ENCODE measurements at places on chromosomes 3 and 15.

DNA sequence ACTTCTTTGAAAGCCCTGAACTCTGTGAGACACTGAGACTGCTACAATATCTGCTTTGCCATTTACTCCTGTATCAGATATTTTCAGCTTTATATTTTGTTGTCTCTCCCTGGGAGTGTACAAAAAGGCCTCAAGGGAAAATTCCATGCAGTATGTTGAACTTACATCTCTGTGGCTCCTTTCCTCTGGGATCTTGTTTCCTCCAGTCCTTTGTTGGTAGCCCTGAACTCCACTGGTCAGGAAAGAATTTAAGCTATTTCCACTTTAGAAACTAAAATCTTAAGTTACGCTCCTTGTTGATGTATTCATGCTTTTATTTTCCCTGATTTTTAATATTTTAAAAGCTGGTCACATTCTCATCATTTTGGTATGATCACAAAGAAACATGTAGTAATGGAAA is 277.9 kb downstream of the FHIT start:
- no peak for DNase-seq

DNA sequence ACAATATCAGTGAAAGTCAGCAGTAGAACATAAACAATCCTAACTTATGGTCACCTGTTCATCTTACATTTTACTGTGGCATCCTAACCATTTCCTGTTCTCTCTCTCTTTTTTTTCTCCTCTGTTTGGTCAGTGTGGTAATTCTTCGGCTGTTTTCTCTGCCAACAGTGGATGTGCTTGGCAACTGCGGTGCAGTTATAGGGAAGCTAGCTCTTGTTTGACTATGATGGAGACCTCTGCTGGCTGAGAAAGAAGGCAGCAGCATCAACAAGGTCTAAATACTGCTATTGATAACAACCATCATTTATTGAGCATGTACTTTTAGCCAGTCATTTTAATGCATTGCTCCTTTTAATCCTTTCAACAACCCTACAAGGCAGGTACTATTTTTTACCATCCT is 723 bp upstream of the DRD3 start:
- DNase-seq = no peak

GRCh38 chr3:61876797-61877196 is 315.4 kb downstream of the PTPRG start:
- DNase-seq = no peak

DNA sequence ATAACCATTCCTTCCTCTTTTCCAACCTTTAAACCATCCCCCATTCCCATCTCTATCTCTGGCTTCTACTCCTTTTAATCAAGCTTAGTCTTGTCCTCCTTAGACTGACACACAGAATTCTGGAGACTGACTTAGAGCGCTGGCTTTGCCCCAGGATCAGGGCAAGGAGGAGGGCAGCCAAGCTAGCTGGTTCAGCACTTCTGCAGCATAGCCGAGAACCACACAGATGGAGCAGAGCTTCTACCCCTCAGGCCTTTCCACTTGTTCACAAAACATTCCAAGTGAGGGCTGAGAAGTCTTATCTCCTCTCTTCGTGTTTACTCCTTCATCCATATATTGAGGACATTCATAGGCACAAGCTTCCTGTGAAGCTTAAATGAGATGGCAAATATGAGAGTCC is 246.5 kb upstream of the PEX5L start:
- no peak for DNase-seq

GRCh38 chr15:51060030-51060673 is 34.6 kb downstream of the TNFAIP8L3 start:
- DNase-seq = no peak

GRCh38 chr3:62168356-62168755 is 205.0 kb downstream of the FEZF2 start:
- DNase-seq = no peak

DNA sequence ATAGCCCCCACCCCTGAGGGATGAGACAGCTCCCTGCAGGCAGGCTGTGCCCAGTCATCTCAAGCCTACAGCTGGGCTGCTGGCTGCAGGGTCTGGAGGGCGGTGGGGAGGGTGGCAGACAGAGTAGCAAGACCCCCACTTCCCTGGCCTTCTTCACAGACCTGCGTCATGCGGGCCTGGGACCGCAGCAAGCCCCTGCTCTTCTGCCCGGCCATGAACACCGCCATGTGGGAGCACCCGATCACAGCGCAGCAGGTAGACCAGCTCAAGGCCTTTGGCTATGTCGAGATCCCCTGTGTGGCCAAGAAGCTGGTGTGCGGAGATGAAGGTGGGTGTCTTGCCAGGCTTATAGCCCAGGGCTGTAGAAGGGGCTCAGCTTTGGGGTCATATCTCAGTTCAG is 25.0 kb downstream of the PPCDC start:
- DNase-seq = no peak

DNA sequence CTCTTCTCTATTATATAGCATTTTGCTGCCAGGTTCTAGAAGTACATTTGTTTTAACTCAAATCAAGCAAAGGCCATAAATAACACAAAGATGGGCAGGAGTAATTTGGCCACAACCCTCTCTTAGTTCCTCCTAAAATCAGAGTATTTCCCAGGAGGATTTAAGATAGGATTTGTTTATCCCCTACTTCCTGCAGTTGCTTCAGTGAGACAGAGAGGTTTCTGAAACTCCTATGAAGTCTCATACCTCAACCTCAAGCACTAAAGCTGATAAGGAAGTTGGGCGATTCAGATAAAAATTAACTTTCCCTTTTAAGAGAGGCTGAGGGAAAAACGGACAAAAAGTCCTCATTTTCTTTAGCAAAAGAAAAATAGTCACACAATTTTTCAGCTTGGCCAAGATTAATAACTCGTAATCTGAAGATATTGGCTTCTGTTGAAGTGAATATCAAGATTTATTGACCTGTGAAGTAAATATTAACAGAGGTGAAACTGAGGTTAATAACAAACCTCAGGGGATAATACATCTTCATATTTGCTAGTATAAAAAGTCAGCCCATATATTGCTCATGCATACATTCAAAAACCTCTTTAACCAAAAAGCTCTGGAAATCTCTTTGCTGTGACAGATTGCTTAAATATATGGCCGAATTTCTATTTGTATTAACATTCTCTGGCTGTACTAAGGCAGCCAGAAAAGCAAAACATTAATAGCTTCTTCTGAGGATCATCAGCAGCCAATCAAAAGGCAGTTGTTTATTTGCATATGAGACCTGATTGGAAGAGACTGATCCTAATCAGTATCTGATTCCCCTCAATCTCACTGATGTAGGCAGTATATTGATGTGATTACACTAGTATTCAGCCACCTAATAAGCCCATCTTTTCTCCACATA is 90.6 kb upstream of the GADL1 start:
- no peak for DNase-seq

DNA sequence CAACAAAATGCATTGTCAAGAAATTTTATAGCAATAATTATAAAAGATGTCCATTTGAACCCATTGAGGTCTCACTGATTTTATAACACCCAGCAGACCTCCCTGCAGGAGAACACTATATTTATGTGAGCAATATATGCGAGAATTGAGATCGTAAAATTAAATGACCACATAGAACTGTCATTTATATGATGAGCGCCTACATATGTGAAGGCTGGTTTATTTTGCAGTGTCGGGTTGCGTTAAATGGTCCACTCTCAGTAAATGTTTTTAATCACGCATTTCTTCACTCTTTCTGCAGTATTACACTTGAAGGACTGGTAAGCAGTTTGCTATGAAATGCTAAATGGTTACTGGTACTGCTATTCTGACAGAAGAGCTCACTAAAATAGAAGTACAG is 408.5 kb upstream of the AGTR1 start:
- DNase-seq = no peak

DNA sequence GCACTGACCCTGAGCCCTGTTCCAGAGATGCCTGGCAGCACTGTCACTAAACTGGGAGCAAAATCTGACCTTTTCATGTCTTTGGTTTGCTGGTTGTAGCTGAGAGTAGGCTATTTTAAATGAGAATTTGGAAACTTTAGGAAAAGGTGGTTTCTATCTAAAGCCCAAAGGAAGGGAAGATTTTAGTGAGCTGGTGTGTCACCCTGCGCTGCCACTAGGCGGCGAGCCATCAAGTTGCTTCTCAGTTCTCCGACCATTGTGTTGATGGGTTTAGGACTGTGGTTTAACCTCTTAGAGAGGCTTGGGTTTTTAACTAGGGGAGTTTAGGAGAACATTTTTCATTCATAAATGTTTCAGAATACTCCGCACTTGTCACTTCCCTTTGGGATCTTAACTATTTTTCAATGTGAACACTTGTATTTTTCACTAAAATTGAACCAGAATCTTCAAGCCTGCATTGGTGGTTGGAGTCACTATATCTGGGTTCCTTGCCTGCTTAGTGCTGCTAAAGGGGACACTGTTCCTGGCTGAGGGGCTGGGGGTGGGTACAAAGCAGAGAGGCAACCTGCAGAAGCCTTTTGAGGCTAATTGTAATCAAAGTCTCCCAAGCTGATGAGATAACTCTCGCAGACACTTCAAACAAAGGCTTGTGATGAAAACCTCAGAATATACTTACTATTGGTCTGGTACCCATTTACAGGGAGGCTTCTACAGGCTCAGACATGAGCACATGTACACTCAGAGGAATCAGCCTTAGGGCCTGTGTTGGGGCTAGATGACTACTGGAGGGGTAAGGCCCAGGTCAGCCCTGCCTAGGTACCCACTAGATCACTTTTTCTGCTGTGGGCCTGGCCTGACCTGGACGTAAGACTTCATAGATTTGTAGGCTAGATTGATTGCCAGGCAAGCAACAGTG is 16.8 kb downstream of the EXOSC7 start:
- DNase-seq = no peak

DNA sequence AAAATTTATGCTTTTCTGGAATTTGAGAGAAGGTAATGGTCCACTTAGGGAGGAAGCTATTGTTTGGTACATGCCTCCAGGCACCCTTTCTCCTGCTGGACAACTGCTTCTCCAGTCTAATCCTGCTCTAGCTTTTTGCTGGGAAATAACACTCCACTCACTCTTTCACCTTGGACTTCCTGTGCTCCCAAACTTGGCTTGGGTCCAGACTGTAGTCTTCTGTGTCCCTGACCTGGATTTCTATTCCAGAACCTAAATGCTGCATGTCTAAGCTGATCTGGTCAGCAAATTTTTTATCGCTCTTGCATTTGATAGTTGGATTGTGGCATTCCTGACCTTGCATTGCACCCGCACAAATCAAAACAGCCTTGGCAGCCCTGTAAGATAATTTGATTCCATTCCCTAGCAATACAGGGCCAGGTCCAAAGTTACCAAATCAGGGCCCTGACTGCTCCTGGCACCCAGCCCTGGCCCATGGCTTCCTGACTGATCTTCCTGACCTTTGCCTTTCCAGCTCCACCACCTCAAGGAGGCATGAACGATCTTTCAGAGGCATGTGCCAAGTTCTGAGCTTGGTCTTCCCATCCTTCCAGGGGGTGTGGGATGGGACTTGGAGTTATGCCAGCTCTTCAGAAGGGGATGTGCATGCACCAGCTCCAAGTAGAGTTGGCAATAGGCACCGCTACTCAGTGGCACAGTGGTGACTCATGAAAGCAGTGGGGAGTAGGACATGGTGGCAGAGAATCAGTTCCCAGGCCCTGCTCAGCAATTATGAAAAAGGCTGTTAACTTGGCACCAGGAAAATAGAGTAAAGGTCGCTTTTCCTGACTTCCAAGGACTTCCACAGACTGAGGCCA is 43.9 kb upstream of the GOLGA8J start:
- no peak for DNase-seq

GRCh38 chr3:156274791-156275190 is 154.4 kb downstream of the KCNAB1 start:
- DNase-seq = no peak

GRCh38 chr15:97420130-97420529 is 540.4 kb upstream of the ARRDC4 start:
- no peak for DNase-seq

GRCh38 chr15:39920510-39921273 is 626 bp upstream of the GPR176 start:
- DNase-seq = peak; percentile 69

DNA sequence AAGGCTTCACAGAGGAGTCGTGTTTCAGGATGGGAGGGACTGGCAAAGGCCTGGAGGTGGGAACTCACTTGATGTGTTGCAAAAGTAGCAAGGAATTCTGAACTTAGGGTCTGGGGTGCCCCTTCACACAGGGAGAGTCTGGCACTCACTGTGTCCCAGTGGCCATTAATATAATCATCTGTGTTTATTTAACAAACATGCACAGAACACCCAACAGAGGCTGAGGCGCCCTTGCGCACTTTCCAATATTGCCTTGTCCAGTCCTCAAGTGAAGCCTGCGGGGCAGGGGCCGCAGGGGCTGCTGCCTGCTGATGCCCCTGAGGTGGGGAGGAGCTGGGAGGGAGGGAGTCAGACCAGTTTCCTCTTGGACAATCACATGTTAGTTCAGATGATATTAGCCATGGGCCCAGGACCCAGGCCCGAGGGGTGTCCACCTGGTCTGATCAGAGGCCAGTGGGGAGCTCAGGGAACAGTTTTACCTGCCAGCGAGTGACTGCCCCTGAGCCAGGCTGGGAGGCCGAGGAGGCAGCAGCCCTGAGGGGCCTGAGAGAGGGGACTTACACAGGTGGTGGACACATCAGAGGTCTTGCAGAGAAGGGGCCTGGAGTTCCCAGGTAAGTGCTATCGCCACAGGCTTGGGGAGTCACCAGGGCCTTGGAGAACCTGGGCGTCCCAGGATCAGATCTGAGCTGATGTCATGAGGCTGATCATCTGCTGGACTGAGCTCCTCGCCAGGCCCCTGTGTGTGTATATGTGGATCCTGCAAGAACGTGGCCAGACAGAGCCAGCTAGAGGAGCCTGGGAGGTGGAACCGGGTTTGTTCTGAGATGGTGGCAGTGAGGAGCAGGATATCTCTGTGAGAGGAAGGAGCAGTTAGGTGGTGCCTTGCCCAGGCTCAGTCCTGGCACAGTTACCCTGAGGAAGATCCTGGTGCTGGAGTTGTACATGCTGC is 13.8 kb upstream of the TXNRD3 start:
- no peak for DNase-seq

GRCh38 chr3:133757701-133758567 is 11.7 kb downstream of the TF start:
- no peak for DNase-seq

DNA sequence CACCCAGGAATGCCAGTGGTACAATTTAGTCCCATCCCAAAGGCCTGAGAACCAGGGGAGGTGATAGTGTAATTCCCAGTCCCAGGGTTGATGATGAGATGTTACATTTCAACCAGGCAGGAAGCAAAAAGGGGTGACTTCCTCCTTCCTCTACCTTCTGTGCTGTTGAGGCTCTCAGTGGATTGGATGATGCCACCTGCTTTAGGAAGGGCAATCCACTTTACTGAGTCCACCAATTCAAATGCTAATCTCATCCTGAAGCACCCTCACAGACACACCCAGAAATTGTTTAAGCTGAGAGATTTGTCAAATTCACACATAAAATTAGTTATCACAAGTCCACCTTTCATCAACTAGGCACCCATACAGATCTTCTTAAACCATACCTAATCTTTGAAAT is 418.5 kb upstream of the GOLIM4 start:
- no peak for DNase-seq

GRCh38 chr15:77693576-77693975 is 60.9 kb upstream of the LINGO1 start:
- no peak for DNase-seq

DNA sequence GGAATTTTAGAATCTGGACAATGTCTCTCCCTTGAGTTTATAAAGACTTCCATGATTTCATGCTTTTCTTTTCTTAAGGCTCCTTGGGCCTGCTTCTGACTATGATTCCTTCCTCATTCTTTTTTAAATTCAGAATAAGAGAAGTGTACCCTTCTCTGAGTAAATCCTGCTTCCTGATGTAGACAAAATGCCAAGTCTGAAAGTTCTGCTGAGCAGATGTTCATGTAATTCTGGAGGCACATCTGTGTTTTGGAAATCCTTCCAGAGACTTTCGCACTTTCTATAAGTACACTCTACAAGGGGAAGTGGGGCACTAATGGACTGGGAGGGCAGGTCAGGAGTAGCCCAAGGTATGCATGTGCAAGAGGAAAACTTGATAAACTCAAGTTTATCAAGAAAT is 24.8 kb downstream of the TPM1 start:
- DNase-seq = no peak

Data from stimulated activated CD4-positive, alpha-beta T cell treated with anti-CD3 and anti-CD28 coated beads, TNF-alpha, amount 100 ng/mL, for 24 hours (primary cell).